Common myeloid progenitor, CD34-positive (primary cell): ENCODE measurements at places on chromosomes 2 and 18.

DNA sequence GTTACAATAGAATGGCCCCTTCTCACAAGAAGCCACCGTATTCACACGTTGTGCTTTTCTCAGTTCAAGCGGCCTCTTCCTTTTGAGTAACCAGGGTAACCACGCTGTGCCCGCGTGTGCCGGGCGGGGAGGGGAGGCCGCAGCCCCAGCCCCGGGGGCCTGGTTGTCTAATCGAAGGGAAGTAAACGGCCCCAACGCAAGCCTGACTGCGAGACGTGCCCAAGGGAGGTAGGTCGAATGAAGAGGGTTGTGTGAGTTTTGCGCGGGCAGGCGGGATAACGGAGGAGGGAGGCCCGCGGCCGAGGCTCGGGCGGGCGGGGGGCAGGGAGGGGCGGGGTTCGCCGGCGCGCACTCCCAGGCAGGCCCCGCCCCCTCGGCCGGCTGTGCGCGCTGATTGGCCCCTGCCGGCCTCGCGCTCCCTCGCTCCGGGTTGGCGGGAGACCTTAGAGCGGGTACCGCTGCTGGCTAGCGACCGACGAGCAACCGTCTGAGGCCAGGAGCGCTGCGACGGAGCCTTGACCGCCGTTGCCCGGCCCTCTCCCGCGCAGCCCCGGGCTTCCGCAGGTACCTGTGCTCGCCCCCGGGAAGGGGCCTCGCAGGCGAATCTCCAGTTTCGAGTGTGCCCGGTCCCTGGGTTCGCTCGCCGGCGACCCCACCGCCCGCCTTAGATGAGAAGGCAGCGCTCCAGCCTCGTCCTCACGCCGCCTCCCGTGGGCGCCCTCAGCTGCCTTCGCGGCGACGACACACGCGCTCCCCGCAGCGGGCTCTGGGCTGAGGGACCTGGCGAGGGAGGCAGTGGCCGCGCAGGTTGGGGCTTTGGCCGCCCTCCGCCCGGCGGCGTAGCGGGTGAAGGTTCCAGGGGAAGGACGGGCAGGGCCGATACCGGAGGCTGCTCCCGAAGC is at the start of gene SPDYA:
TSS of gene SPDYA (plus strand) at position 451 of the 902 bp plus-strand sequence. CDS start 5,181 bp downstream, outside the sequence.
- peak; percentile 87 for DNase-seq

DNA sequence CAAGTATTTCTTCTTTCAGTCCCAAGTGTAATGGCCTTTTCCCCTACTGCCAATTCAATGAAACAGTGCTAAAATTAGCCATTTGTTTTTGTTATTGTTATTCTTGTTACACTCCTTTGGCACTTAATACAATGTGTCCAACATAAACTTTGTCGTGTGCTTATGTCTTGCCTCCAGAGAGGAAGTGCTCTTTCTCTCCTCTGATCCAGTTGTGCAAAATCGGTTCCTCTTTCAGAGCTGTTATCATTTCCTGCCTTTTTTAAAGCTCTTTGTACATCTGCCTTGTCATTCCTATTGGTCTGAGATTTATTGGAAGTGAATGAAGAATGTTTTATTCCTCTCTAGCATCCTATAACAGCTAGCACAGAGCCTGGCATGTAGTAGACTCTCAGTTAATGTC is 623.2 kb upstream of the ID2 start:
- peak; percentile 84 for DNase-seq

DNA sequence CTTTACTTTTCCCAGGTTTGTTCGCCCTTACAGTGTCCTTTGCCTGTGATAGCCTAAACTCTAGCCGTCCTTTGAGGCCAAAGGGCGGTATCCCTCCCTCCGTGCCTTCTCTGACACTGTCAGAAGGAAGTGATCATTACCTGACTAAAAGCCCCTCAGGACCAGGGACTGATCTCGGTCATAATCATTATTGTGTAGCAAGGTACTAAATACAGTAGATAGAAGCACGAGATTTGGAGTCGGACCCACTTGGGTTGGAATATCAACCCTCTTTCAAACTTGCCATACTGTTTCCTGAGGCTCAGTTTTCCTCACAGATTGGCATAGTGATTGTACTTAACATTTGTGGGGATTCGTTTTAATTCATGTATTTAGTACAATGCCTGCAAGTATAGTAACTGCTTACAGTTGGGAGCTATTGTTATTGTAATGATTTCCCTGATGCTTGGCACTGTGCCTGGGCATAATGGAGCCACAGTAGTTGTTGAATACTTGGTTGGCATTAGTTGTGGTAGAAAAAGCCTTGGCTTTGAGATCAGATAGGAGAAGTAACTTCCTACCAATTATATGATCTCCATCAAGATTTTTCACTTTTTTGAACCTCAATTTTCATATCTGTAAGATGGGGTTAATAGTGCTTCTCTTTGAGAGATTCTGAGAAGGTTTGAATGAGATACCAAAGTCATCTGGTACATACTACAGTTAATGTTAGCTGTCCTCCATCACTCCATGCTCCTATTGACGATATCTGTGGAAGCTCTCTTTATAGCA is 836 bp downstream of the STK11IP start:
- no peak for DNase-seq

GRCh38 chr2:151900331-151900730 is 72.1 kb upstream of the ARL5A start:
- no peak for DNase-seq

DNA sequence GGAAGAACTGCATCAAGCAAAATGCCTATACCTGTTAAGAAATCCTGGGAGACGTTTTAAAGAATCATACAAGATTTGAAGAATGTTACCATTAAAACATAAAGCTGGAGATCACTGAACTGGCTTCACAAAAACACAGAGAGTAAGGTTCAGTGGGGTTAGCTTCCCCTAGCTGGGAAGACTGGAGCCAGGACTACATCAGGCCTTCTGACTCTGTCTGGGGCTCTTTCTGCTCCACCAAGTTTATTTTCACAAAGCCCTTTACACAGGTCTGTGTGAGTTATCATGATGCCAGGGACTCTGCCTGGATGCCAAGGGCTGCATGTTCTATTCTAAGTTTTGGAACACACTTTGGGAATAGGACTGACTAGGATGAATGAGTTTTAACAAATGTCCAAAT is 47.3 kb upstream of the DNER start:
- no peak for DNase-seq

DNA sequence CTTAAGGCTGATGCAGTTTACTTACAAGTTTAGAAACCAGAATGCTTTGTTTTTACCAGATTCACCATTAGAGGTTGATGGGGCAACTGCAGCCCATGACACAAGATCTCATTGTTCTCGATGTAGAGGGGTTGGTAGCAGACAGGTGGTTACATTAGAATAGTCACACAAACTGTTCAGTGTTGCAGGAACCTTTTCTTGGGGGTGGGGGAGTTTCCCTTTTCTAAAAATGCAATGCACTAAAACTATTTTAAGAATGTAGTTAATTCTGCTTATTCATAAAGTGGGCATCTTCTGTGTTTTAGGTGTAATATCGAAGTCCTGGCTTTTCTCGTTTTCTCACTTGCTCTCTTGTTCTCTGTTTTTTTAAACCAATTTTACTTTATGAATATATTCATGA is 99.4 kb upstream of the IL1R2 start:
- no peak for DNase-seq

DNA sequence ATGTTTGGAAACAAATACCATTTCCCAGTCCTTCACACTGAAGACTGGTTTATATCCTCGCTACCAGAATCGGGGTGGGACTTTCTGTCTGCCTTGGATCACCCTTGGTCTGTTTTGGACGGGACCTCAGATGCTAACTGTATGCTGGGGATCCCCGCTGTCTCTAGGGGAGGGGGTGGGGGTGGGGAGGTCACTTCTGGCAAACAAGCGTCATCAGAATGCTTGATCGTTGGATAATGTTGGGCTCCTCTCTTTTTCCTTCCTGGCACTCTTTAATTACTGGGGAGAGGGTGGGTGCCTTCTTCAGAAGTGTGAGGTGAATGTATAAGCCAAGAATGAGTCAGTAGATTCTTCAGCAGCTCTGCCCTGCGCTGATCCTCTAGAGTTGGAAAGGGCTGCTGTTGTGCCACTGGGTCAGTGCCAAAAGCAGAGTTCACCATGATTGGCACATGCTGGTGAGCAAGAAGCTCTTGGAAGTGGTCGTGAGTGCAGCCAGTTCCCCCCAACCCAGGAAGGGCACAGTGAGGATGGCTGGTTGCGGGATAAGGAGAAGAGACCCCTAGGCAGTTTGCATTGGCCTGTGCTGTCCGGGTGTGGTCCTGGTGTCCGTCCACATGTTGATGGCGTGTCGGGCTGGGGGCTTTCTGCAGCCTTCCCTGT is 32.2 kb downstream of the DGKD start:
- peak; percentile 43 for DNase-seq

DNA sequence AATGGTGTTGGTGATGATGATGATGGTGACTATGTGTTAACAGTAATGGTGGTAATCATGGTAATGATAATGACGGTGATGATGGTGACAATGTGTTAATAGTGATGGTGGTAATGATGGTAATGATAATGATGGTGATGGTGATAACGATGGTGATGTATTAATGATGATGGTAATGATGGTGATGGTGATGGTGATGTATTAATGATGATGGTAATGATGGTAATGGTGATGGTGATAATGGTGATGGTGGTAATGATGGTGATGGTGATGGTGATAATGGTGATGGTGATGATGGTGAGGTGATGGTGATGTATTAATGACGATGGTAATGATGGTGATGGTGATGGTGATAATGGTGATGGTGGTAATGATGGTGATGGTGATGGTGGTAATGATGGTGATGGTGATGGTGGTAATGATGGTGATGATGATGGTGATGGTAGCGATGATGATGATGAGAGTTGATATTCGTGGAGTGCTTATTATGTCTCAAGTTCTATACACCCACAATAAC is 212.8 kb upstream of the NCKAP5 start:
- no peak for DNase-seq

- no peak for DNase-seq
Measured at GRCh38 chr2:75100011-75100800, 99.1 kb downstream of the TACR1 start.

- peak; percentile 42 for DNase-seq
Measured at GRCh38 chr2:55779459-55780421, 86.1 kb upstream of the PNPT1 start.

GRCh38 chr18:36297417-36298125 is at the start of gene FHOD3:
Gene FHOD3 (plus strand): TSS chr18:36297713. CDS start chr18:36297836, 123 bp downstream.
- DNase-seq: peak; percentile 34

GRCh38 chr18:31204833-31205232 is 42.2 kb upstream of the DSC1 start:
- no peak for DNase-seq

DNA sequence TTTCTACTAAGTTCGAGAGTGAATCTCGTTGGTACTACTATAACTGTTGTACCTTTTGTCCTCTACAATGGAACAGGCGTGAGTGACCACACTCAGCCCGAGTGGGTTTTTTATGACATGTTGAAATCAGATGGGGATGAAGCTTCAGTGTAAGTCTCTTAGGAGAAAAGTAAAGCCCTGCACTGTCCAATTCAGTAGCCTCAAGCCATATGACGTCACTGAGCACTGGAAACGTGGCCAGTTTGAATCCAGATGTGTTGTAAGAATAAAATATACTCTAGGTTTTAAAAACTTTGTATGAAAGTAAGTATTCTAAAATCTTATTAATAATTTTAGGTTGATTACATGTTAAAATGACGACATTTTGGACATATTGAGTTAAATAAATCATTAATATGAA is 101.7 kb upstream of the SP3 start:
- no peak for DNase-seq

DNA sequence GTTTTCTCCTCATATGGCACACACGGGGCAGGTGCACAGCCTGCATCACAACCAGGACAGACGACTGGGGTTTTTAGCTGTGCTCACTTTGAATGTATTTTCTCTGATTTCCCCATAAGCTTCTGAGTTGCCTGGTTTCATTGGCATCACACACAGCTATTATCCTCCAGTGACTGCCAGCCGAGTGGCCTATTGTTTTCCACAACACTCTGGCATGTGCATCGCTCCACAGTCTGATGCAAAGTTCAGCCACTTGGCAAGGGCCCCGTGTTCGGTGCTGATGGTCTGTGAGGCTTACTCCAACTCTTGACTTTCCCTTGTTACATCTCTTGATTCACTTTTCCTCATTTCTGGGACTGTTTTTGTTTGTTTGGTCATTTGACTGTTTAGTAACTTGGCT is 593.1 kb downstream of the CBLN2 start:
- no peak for DNase-seq

DNA sequence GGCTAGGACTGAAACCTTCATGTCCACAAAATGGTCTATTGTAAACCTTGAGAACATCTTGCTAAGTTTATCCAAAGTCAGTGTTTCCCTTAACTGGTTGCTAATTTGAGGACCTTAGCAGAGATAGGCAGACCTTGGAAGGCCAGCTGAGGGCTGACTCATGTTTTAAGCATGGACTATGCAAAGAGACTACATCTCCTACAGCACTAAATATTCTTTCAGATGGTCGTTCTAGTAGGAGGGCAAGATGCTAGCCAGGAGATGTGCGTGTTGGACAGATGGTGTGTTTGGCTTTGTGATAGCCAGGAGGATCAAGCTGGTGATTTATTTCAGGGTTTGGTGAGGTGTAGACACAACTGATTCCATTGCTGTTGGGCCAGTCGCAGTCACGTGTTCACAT is 75.8 kb downstream of the NRP2 start:
- no peak for DNase-seq

- DNase-seq: no peak
Measured at GRCh38 chr2:120678926-120679325, 56.7 kb upstream of the GLI2 start.

GRCh38 chr2:178473373-178473772 is 5.0 kb downstream of the FKBP7 start:
- DNase-seq: no peak

GRCh38 chr2:221999166-221999565 is 299.6 kb downstream of the PAX3 start:
- peak; percentile 81 for DNase-seq

DNA sequence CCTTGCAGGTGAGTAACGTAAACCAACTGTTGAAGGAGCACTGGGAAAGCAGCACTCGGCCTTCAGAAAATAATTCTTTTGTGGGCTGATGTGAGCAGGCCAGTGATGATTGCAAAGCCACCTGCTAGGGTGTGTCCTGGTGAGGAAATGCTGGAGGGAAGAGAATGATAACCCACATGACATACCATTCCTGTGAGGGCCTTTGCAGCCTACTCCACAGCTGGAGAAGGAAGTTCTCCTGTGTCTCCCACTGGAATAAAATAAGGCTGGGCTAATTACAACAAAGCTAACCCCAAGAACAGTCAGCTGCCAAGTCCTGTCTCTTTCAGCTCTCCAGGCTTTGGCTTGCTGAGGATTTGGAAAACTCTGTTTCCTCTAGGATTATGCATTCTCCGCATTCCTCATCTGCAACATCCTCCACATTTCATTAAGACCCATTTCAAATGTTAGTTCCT is 16.7 kb upstream of the DSG1 start:
- no peak for DNase-seq

DNA sequence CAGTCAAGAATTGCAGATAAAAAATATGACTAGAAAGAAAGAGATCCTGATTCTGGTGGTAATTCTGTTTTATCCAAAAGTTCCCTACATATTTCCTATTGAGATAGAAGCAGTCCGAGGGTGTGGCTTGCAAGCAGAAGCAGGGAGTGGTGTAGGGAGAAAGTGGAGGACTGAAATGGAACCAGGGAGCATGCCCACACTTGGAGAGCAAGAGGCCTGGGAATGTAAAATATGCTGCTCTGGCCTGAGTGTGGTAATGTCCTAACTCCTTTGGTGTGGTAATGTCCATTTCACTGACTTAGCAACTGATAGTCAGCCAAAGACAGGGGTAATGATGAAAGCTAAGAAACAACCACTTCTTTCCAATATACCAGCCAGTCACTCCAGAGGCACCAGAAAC is 30.1 kb upstream of the FMNL2 start:
- DNase-seq: no peak

GRCh38 chr2:197500503-197501131 is 438 bp downstream of the HSPE1 start:
- DNase-seq: peak; percentile 20

GRCh38 chr2:104846786-104847585 is 6.9 kb upstream of the POU3F3 start:
- no peak for DNase-seq

- DNase-seq: no peak
Measured at GRCh38 chr2:204452464-204453023, 92.7 kb upstream of the PARD3B start.
